Neural crest cell (in vitro differentiated cells): ENCODE measurements at places on chromosomes 5 and 9.

DNA sequence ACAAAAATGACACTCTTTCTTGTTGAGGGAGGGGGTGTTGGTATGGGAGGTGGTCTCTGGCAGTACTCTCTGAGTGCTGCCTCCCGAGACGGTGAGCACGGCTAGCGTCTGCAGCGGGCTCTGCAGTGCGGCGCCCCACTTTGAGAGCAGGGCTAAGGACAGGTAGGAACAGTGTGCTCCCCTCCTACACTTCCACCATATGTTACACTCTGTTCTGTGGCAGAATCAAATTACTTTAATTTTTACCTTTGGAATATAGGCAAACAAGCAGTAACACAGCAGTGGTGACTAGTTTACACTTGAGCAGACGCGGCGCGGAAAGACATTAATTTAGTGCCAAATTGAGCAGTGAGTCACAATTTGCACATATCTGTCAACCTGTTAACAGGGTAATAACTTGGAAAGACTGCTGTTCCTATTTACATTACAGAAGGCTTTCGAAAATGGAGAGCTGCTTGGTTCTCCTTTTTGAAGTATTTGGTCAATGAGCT is 136.3 kb downstream of the MED27 start:
- no peak for DNase-seq

GRCh38 chr9:130981002-130981755 is 27.8 kb upstream of the LAMC3 start:
- no peak for DNase-seq

DNA sequence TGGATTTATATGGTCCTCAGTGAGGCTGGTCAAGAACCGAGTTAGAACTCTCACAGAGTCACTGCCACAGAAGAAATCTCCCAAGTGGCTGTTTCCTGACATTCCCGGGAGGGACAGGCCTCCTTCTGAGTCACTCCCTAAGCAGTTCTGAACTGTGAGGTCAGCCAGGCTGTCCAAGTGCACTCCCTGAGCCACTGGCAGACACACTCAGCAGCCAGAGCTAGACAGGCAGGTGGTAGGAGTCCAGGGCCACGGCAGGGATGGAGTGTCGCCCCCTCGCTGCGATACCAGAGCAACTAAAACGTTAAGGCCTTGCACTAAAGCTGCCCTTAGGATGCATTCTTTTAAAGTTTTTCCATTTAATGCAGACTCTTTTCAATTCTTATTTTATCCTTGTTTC is 3.4 kb downstream of the IL4 start:
- DNase-seq, result no peak

GRCh38 chr9:134730011-134730760 is 88.6 kb downstream of the COL5A1 start:
- DNase-seq, result no peak

DNA sequence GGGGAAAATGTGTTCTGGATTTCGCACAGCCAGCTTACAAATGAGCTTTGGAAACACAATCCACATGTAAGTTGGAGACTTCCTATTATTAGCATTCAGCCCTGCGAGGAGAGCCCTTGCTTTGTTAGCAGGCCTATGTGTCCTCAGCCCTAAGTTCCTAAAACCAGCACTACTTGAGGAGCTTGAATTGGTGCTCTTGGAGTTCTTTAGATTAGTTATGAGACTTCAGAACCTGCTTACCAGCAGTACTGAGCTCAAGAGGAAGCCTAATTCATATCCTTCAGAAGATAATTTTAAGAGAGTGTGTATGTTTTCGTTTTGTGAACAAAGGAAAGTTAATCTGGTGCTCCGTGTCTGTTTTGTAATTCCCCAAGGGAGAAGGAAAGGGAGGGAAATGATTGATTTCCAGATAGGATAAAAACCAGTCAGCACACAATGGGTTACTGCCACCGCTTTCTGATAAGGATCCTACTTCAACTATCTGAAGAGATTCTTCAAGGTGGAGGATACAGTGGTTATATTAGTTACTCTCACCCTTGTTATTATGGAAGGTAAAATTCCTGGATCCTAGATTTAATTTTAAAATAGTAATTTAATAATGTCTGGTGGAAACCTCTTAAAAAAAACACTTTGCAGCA is 35.2 kb downstream of the PIK3R1 start:
- DNase-seq, result no peak

- DNase-seq, result no peak
These were observed 55.8 kb downstream of the LRSAM1 start for GRCh38 chr9:127506814-127507750.

- DNase-seq, result no peak
These were observed 329.5 kb downstream of the CCDC171 start for GRCh38 chr9:15882328-15882727.

GRCh38 chr5:132086277-132086794 is 12.7 kb downstream of the CSF2 start:
- DNase-seq, result no peak

DNA sequence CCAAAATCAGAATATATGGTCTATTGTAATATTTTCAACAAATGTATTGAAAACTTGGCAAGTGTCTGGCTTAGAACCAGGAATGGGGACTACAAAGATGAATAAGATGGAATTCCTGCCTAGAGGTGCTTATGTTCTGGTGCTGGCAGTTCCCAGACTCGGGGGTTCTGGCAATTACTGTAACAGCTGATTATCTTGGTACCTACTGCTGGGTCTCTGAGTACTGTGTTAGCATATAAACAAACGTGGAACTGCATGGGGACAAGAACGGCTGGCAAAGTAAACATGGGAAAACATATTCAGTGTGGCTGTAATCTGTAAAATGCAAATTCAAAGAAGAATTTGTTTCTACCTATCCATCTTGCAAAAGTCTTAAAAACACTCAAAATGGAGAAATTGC is 89.9 kb downstream of the SLC24A2 start:
- no peak for DNase-seq

DNA sequence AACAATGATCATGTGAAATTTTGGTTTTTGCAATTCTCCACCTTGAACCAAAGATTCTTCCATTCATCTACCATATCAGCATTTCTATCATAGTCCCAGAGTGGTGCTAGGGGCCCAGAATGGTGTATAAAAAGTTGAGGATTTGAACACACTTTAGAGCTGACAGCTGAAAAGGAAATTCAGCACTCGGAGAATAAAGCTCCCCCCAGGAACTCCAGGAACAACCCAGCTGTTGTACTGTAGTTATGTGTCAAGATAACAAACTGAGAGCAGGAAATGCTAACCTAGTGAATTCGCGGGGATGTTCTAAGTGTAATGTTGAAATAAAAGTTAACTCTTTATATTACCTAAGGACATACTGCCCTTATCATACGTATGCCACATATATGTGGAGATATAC is 216.7 kb downstream of the NFIB start:
- no peak for DNase-seq

DNA sequence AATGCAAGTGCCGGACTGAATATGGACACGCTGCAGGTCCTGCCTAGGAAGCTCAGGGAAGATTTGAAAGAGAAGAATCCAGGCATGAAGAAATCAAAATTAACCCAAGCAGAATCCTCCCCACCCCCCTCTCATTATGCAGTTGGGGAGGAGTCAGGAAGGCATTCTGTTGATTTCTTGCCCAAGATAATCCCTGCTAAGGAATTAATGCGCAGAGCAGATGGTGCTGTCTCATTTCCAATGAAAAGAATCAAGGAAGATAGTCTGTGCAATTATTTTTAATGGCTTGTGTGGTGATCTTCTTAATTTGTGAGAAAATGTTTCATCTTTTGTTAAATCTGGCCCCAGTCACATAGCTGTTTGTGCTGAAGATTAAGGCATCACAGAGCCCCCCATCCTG is 145.0 kb downstream of the ZNF462 start:
- DNase-seq, result no peak

- no peak for DNase-seq
These were observed 52.7 kb upstream of the CCNG1 start for GRCh38 chr5:163384669-163385068.
